ENCODE measurements at places on chromosomes 5 and 9.

- DNase-seq: no peak
Measured at GRCh38 chr5:150584556-150585335, 55.7 kb upstream of the SYNPO start.

GRCh38 chr5:95072281-95072680, 212.6 kb downstream of the MCTP1 start:
- DNase-seq: no peak

GRCh38 chr5:137291031-137291430, 208.1 kb downstream of the SPOCK1 start:
- DNase-seq: no peak

DNA sequence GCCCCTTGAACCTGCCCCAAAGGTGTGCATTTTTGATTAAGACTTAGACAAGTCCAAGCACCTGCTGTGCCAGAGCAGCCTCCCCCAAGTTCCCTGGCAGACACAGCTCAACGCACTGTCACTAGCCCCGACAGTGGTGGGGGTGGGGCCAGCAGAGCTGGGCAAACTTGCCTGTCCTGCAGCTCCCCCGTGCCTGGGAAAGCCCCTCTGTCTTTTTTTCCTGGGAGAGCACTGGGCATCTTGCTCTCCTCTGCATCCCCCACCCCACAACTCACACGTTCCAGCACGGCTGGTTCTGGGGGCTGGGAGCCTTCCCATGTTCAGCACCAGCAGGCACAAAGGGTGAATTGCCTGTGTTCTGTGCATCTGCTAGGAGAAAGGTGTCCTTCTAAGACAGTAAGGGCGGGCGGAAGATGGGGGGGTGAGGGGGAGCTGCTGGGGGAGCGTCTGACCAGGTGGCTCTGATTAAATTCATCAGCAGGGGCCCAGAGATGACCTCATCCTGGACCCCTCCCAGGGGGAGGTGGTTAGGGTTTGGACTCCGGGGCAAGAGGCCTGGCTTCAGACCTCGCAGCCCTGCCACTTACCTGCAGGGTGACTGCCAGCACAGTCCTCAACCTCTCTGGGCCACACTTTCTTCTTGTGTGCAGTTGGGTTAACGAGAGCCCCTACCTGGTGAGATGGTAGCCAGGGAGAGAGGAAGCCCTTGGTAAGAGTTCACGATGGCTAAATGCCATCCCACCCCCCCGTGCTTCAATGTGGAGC, 23.5 kb downstream of the HMCN2 start:
- DNase-seq: no peak

- DNase-seq: no peak
Measured at GRCh38 chr9:133664173-133665050, 28.2 kb downstream of the DBH start.

DNA sequence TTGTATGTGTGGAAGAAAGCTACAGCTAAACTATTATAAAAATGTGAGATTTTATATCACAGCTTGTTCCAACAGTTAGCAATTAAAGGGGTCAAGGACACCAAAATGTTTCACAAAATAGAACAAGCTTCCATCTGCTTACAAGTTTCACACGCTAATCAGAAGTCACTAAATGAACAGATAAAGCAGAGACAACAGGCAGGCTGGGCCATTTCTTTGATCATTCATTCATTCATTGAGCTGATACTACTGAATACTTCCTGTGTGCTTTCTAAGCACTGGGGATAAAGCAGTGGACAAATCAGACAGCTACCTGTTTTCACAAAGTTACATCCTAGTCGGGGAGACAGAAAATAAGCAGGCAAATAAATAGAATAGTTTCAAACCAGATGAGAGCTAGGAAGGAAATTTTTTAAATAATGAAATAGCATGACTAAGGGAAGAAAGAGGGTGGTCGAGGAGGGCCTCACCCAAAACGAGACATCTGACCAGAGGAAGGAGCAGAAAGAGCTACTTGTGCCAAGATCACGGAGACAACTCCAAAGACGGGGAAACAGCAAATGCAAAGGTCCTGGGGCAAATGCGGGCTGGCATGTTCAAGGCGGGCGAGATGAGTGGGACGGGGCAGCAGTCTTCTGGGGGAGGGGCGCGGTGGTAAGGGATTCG, 1.2 kb downstream of the MAPK9 start:
- DNase-seq: no peak

DNA sequence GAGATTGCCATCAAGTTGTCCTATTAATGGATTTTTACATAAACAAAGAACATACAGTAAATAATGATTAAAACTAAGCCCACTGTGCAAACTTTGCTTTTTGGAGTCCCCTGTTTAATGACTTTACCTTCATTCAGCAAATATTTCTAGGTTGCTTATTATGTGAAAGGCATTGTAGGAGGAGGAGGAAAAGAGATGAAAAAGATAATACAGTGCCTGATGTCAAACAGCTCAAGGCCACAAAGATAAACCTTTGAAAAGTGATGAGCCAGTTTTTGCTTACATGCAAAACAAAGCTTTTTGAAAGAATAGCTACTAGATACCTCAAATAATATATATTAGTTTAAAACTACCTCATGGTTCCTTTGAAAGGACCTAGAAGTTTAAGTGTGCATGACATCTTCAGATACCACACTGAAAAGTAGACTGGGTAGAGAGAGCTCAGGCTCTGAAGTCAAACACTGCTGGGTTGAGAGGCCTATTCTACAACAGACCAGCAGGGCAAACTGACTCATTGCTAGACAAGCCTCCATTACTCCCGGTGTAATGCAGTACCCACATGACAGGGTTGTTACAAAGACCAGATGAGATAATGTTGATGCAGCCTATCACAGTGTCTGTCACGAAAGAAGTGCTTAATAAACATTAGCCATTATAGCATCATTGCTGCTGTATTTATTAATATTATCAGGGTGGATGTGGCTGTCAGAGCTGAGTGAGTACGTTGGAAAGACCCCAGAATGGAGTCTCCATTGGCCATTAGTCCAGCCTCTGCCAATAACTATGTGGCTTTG, 11.8 kb downstream of the DEPDC1B start:
- DNase-seq: peak; percentile 50

- DNase-seq: no peak
Measured at GRCh38 chr5:21613971-21614488, 1239.1 kb downstream of the CDH12 start.

GRCh38 chr5:91224456-91224855, 158.7 kb downstream of the ARRDC3 start:
- DNase-seq: no peak

- no peak for DNase-seq
Measured at GRCh38 chr5:56819060-56819881, 3.9 kb downstream of the MAP3K1 start.

GRCh38 chr9:5430912-5431311, 6.8 kb downstream of the PLGRKT start:
- DNase-seq: no peak

DNA sequence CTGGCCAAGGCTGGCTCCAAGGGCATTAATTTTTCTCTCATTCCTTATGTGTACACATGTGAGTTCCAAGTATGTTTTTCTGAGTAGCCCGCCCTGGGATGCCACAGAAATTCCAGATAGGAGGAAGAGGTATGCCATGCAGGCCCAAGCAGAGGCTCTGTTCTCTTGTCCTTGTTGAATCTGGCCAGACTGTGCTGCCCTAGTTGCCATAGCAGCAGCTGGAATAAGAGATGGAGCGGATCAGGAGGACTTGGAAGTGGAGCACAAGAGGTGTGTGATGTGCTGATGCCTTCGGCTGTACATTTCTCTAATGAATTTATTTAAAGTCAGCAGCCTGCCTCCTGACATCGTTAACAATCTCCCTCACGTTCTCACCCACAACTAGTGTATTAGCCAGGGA, 235.6 kb upstream of the RPS23 start:
- DNase-seq: no peak

DNA sequence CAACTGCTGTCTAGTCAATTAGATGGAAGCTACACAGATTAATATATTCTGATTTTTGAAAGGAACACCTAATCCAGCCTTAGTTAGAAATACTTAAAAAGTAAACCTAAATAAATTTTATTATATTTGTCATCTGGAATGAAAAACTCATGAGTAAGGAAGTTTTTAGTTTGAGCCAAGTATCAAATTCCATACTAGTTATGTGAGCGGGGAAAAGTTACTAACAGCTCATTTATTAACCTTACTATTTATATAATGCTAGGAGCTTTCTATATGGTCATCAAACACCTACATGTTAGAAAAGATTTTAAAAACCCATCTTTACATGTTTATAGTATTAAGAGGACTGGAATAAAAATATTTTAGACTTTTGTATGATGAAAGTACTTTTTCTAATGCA, 41.6 kb upstream of the POU5F2 start:
- DNase-seq: no peak

DNA sequence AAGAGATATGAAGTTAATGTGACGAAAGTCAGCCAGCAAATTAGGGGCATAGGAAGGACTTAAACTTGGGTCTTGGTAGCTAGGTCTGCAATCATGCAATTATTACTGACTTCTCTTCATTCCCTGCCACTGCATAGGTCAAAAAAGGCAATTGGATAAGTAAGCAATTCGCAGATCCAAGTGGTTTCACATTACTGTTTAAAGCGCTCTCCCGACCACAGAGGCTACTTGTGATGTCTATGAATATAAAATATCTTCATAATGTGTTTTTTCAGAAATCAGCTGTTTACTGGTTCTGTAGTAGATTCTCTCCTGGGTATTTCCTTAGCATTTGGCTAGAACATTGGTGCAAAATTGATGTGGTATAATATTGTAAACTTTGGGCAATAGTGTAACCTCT, 174.7 kb upstream of the PTGER4 start:
- no peak for DNase-seq

- DNase-seq: no peak
Measured at GRCh38 chr9:85339338-85339737, 402.4 kb downstream of the AGTPBP1 start.

GRCh38 chr5:37121465-37121864, 127.7 kb downstream of the CPLANE1 start:
- DNase-seq: no peak
